ENCODE measurements at places on chromosomes 4 and X.

- no peak for DNase-seq
Observed at GRCh38 chr4:38266616-38267015, 306.4 kb downstream of the PTTG2 start.

GRCh38 chrX:40727581-40728252 is 7.6 kb downstream of the MED14 start:
- DNase-seq, result no peak

DNA sequence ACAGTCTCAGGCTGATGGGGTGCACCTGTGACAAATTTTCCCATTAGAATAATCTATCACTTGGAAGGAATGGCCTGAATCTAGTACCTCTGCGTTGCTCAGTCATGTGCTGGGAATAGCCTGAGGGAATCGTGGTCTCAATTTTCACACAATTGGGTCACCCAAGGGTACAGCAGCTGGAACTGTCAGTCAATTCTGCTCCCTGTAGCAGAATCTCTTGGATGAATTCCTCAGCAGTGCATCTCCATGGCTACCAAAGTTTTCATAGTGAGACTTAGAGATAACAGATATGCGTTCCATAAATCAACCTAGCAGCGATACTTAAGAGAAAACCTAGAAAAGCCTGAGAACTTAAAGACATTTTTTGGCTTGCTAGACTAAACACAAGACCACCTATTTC is 288.7 kb upstream of the CTSO start:
- DNase-seq, result no peak

GRCh38 chr4:15901998-15902397 is 36.5 kb downstream of the FGFBP1 start:
- no peak for DNase-seq

- DNase-seq, result no peak
Observed at GRCh38 chr4:108334031-108334430, 165.3 kb upstream of the LEF1 start.

Measured in MM.1S (cell line).